ENCODE measurements at places on chromosomes 11 and 22. TPM values are rescaled to one million over a fixed set of nuclear protein-coding genes. Genes with fewer than 3 reads are reported as not detected.

GRCh38 chr11:8867931-8868631 is 42.9 kb upstream of the AKIP1 start:
- DNase-seq, result peak; percentile 79

- peak; percentile 81 for DNase-seq
These were observed 57.0 kb downstream of the GDPD4 start for GRCh38 chr11:77244277-77245027.

DNA sequence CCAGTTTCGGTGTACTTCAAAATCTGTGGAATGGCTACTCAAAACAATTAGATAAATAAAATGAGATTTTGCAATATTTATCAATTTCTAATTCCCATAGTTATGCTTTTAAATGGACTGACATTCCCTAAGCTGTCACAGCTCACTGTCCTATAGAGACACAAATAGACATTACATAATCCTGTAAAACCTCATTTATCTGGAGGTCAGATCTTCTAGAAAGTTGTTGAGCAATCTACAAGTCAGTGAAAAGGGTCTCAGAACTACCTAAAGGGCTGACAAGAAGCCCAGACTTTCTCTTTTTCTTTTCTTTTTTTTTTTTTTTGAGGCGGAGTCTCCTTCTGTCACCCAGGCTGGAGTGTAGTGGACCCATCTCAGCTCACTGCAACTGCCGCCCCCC is 12.0 kb downstream of the ALG8 start:
- DNase-seq, result no peak

- peak; percentile 14 for DNase-seq
These were observed 2.2 kb downstream of the RPL27A start for GRCh38 chr11:8684600-8685290.

- DNase-seq, result no peak
These were observed 7.6 kb downstream of the KLHL35 start for GRCh38 chr11:75425422-75425821.

DNA sequence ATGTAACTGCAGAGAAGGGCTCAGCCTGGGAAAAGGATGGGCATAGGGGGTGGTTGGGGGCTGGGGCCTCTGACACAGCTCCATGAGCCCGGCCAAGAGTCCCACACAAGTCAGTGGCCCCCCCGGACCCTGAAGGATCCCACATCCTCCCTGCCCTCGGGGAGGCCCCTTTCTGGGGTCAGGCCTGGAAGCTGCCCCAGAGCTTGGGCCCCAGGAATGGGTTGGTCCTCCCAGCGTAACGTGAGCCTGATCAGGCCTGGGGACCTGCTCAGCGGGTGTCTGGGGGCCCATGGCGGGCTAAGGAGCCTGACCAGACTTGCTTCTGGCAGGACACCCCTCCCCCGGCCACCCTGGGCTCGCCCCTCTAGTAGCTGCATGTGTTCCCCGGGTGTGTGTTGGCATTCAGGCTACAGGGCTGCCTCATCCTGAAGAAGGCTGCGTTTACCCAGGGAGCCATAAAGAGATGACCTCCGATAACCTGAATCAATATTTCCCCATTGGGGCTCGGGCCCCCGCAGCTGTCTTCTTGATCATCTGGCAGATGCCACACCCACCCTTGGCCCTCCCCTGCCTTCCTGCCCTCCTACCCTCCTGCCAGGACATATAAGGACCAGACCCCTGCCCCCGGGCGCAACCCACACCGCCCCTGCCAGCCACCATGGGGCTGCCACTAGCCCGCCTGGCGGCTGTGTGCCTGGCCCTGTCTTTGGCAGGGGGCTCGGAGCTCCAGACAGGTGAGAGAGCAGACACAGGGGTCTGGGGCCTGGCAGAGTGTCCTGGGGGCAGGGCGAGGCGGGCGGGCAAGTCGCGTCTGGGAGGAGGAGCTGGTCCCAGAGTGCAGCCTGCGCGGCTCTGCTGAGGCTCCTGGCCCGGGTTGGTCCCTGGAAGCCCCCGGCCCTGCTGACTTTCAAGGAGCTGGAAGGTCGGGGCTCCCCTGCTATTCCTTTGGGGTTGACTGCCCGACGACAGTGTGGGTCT is at the start of gene MUC2:
MUC2 (plus strand) TSS at position 631 of the 978 bp plus-strand sequence.
- DNase-seq, result no peak

- DNase-seq, result peak; percentile 49
These were observed at the start of gene LRRC10B for GRCh38 chr11:61507962-61508861. Gene LRRC10B, plus strand, starts transcription at chr11:61508749. Its CDS starts 250 bp downstream, at chr11:61508999.

GRCh38 chr11:11984563-11984962 is 23.9 kb downstream of the DKK3 start:
- DNase-seq, result peak; percentile 45

DNA sequence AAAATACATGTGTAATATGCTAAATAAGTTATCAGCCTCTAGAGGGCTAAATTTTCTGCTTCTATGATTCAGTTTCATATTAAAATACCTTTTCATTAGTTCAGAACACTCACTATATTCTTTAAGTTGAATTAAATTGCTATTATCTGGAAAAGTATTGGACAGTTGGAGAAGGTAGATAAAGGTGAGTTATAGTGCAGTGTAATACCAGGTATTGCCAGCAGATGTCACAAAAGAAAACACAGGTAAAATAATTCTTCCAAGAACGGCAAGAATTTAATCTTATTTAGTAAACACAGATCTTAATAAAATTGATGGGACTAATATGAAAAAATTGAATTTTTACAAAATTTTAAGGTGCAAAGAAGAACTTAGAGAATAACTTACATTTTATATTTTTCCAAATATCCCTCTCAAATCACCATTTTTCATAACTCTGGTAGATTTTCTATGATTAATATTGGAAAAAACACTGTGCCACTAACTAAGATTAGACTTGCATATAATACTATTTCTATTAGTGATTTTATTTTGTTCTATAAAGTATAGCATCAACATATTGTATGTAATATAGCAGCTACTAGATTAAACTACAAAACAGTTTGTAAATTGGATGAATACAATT is 1.7 kb upstream of the LRRC4C start:
- peak; percentile 13 for DNase-seq

DNA sequence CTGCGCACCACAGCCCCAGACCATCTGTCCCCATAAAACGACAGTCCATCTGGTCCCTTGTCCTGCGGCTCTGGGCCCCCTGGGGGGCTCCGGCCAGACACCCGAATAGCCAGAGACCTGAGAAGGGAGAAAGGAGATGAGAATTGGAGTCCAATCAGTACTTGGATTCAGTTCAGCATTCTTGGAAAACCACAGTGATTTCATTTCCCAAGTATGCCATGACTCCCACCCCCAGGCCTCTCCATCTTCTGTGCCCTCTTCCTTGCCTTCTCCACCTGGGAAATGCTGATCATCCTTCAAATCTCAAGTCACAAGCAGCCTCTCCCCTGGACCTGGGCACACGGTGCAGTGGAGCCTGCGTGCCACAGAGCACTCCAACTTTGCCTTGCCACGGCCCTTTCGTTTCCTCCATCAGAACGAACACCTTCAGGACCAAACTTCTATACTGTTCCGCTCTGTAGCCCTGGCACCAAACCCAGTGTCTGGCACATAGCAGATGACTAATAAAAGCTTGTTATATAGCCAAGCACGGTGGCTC is 10.9 kb upstream of the MFNG start:
- DNase-seq, result peak; percentile 92

DNA sequence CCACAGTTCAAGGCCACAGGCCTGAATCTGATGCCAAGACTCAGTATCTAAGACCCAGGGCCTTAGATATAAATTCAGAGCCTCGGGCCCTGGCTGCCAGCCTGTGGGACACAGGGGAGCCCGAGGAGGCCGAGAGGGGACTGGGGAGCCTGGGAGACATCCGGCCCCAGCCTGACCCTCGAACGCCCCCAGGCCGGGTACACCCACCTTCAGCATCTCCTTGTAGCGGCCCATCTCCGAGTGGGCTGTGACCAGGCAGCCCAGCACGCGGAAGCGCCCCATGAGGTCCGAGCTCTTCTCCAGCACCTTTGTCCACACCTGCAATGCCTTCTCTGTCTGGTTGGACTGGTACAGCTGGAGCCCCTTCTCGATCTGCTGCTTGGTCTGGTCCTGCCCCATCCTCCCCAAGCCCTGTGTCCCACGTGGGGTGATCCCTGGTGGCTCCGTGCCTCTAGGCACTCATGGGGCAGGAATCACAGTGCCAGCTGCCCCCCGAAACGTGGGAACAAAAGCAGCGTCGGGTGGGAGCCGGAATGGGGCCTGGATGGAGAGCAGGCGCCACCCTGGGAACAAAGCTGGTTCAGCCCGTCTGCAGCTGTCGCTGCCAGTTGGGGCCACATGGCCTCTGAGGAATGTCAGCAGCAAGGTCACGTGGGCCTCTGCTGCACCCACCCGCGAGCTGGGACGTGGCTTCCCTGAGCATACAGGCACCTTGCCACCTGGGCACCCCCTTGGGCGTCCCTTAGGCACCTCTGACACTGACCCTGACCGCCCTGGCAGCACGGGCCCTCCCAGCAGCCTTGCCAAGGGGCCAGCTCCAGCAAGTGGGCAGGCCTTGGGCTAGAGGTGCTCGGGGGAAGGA is at the start of gene RAPSN:
RAPSN (minus strand) TSS at position 571 of the 862 bp plus-strand sequence; CDS start at position 399, 172 bp downstream.
- DNase-seq, result no peak

- no peak for DNase-seq
These were observed 201.2 kb upstream of the MTNR1B start for GRCh38 chr11:92768121-92768840.

- DNase-seq, result peak; percentile 58
These were observed 734 bp downstream of the C11orf58 start for GRCh38 chr11:16738947-16739815.

GRCh38 chr11:63997801-63998337 is 11.6 kb downstream of the OTUB1 start:
- no peak for DNase-seq

DNA sequence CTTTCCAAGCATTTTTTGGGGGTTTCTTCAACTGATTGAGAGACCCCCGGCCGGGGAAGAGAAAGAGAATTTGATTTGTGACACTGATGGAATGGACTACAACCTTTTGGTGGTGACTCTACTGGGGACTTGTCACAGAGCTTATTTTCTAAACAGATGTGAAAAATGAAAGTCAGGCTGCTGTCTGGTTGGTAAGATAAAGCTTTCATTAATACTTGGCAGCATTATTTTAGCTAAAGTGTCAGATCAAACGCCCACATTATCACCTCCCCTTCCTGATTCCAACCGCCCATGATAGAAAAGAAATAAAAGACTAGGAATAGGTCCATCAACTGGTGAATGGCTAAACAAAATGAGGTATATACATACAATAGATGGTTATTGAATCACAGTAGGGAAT is 45.6 kb upstream of the EHF start:
- DNase-seq, result no peak

- peak; percentile 36 for DNase-seq
These were observed 9.9 kb upstream of the ACER3 start for GRCh38 chr11:76850815-76851214.

DNA sequence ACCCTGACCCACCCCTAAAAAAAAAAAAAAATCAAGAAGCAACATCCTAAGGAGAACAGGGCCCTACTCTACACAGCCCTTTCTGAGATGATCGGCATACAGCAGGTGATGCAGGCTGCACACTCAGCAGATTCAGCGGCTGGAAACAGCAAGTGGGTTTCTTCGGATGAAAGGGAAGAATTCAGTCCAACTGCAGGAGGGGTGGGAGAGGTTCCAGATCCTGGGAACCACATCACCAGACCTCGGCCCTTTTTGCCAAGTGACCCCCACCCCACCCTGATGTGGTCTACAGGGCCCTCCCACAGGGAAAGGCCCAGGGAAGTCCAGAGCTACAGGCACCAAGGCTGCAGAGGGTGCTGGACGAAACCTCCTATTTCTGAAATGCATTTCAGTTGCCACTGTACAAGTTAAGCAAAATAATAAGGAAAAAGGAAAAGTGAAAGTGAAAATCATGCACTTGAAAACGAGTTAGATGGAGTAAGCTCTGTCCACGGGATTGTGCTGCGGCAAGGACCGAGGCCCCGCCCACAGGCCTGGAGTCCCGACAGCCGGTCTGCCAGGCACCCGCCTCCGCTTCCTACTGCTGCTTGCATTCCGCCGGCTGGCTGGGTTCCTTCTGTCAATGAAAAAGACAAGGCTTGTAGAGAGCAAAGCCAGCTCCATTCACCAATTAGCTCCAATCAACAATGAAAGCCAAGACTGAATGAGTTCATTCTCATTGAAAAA is 16.0 kb upstream of the PHLDA2 start:
- DNase-seq, result peak; percentile 98

DNA sequence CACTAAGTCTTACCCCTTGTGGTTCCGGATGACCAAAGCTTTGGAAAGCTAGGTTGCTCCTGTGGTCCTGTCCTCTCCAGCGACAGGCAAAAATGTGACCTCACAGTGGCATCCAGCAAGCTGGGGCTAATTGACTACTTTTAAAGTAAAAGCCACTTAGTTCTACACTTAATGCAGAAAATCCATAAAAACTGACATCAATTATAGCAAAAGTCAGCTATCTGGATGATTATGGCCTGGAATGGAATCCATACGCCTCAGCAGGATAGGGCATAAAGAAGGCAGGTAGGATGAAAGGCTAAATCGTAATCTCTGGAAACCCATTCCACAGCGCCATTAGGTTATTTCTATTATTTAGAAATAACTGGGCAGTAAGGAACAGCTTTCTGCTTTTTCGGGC is 91.9 kb downstream of the ARL14EP start:
- no peak for DNase-seq

GRCh38 chr11:47553406-47553743 is 443 bp upstream of the CELF1 start:
- DNase-seq, result peak; percentile 68

- peak; percentile 1 for DNase-seq
These were observed 30.3 kb downstream of the PDE3B start for GRCh38 chr11:14673824-14674405.

GRCh38 chr22:50456466-50457234 is 18.2 kb downstream of the SBF1 start:
- no peak for DNase-seq

DNA sequence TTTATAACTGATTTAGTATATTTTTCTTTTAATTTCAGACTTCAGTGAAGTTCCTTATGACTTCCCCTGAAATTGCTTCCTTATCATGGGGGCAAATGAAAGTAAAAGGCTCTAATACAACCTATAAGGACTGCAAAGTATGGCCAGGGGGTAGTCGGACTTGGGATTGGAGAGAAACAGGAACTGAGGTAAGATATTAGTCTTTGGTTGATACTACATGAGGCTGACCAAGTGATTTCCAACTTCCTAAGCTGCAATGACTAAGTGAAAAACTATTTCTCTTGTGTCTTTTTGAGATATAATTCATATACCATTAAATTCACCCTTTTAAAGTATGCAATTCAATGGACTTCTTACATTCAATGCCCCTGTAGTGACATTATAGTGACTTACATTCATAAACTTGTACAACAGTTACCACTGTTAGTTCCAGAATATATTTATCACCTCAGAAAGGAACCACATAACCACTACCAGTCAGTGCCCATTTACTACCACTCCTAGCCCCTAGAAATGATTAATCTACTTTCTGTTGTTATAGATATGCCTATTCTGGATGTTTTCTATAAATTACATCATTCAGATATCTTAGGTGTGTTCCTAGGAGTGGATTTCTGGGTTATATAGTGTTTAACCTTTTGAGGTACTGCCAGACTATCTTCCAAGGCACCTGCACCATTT is 21.6 kb downstream of the AAMDC start:
- peak; percentile 44 for DNase-seq

GRCh38 chr11:113604186-113604585 is 101.9 kb downstream of the TMPRSS5 start:
- DNase-seq, result no peak

The MS4A3 gene
- total RNA-seq, result not detected

The MYEOV gene
- total RNA-seq, result 0.63 TPM

The UPK2 gene
- not detected for total RNA-seq

The DERL3 gene
- total RNA-seq, result 2.3 TPM

The KCNJ1 gene
- total RNA-seq, result not detected

The OR1S1 gene
- total RNA-seq, result not detected

The SERPINH1 gene
- 1,790 TPM for total RNA-seq

The KDM4D gene
- 1.4 TPM for total RNA-seq

The ACRV1 gene
- total RNA-seq, result not detected

The CNGA4 gene
- not detected for total RNA-seq

The KRTAP5-2 gene
- total RNA-seq, result not detected

The CHCHD10 gene
- not detected for total RNA-seq

The C22orf39 gene
- total RNA-seq, result 14.4 TPM

Data from GM23248 (cell line).